ENCODE measurements at places on chromosomes 11 and 22.

GRCh38 chr11:70727899-70728620, 329.7 kb downstream of the CTTN start:
- no peak for DNase-seq

DNA sequence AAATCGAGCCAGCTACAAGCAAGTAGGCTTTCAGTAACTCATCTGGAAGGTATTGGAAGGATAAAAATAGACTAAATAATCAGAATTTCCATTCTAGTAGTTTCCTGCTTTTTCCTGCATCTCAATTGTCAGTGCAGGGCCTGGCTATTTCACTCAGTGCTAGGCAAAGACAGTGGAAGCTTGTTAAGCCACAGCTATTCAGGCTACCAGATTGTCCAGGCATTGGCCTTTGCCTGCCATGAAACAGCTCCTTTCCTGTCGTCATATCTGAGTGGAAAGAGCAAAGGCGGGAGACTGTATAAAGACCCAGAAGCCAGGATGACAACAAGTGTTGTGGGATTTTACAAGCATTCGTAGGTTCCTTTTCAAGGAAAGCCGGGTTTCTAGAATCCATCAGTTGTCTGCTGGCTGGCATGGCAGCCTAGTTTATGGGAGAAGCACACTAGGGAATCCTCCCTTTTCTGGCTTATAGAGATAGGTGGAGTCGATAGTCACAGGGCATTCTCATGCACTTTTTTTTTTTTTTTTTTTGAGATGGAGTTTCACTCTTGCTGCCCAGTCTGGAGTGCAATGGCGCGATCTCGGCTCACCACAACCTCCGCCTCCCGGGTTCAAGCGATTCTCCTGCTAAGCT, 2.0 kb upstream of the TNRC6B start:
- no peak for DNase-seq

DNA sequence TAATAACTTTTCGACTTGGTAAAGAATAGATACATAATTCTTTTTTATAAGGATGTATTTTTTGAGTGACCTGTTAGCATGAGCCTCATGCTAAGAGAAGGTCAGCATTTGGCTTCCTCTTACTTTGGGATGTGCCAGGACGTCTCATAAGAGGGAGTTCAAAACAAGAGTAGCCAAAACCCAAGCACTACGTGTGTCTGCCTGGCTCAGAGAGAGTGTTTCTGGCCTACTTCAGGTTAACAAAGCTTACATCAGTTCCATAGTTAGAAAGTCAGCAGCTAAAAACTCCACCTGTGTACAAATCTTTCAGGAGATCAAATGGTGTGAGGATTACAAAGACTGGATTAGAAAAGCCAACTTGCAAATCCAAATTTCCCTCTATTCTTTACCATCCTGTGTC, 13.9 kb downstream of the SNX19 start:
- no peak for DNase-seq

- DNase-seq: no peak
Measured at GRCh38 chr22:26054841-26055605, 114.2 kb upstream of the SEZ6L start.

- DNase-seq: no peak
Measured at GRCh38 chr11:103920933-103921332, 115.5 kb upstream of the DDI1 start.

DNA sequence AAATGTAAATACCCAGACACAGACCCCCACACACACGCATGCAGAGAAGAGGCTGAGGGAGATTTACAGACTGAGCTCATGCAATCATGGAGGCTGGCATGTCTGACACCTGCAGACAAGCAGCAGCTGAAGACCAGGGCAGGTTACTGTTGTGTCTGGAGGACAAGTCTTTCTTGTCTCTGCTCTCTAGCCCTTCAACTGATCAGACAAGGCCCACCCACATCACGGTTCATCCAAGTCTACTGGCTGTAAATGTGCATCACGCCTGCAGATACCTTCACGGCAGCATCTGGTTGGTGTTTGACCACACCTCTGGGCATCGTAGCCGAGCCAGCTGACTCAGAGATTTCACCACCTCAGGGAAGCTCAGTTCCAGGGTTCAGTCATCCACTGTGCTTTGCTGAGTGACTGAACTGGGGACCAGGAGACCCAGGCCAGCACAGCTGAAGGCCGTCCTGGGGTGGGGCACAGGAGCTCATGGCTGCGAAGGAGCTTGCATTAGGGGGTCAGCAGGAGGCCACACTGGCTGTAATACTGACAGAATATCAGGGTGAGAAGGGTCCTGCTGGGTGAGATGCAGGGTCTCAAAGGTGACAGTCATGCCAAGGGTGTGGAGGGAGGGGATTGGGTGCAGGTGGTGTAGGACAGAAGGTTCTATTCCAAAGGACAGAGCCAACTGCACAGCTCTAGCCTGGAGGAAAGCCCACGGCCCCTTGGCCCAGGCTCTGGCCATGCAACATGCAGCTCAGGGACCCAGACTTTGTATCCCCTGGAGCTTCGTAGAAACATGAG, 304.9 kb downstream of the BRD1 start:
- no peak for DNase-seq

DNA sequence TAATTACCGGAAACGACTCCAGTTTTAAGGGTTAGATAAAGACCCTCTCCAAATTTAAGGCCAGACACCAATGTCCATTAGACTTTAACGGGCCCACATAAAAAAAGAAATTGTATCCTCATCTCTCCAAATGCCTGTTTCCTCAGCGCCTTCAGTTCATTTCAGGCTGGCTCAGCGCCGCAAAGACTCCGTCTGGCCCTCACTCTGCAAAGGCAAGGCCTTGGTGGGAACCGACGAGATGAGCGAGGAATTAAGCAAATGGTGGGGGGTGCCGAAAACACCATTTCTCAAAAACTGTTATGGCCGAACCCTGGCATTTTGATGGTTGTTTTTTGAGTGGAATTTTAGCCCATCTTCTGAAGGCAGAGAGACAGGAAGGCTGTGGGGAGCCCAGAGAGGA, 15.7 kb downstream of the MN1 start:
- no peak for DNase-seq

DNA sequence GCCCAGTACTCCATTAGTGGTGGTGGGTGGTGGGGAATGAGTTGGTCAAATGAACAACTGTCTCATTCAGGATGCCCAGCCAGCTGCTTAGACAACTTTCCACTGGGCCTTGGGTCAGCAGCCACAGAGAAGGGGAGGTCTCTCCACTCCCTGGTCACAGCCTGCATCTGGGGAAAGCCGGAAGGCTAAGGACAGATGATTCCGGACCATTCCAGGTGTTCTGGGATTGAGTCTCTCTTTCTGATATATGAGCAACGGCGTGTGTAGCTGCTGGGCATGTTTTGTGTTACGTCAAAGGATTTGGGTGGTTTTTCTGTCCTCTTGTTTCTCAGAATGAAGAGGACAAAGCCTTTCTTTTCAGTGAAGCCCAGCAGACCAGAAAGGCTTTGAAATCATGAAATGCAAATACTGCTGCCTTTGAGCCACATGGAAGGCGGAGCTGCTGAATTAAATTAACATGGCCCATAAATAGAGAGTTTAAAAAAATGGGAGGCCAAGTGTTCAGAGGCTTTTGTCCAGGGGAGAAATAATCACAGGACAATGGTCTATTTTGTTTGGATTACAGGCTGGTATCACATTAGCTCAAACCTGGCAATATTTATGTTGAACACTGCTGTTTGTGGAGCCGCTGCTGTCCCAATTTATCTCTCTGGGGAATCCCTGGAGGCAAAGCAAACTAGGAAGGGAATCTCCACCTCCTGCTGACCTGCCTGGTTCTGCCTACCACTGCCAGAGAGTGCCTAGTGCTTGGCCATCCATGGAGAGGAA, 234.4 kb upstream of the E2F8 start:
- no peak for DNase-seq

DNA sequence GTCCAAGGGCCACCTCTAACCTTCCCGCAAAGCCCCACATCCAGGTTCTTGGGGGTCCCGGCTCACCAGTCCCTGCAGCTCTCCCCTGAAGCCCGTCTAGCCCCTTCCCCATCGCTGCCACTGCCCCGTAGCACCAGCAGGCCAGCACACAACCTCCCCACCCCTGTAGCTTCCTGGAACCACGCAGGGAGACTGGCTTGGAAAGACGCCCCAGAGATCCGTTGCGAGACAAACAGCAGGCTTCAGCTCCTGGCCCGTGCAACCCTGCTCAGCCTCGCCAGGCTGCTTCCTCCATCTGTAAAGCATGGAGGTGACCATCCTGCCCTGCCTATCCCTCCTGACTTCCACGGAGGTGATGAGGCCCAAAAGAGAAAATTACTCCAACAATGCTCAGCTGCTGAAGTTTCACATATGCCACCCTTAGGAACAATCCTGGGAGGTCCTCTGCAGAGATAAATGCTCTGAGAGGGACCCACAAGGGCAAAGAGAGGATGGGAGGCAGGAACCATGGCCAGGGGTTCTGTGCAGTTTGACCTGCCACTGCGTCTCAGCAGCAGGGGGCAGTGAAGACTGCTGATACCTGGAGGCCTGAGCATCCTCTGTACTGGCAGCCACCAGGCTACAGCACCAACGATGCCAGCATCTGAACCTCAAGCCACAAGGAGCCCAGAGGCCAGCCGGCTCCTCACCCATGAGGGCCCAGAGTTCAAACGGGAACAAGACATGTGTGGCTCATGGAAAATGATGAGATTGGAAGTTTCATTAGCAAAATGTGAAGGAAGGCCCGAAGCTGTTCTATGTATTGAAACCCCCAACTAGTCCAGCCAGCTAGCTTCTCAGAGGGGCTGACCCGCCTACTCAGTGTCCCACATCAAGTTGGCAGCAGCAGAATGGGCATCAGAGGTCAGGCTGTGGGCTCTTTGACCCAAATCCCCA, 16.1 kb downstream of the DGCR2 start:
- peak; percentile 74 for DNase-seq

DNA sequence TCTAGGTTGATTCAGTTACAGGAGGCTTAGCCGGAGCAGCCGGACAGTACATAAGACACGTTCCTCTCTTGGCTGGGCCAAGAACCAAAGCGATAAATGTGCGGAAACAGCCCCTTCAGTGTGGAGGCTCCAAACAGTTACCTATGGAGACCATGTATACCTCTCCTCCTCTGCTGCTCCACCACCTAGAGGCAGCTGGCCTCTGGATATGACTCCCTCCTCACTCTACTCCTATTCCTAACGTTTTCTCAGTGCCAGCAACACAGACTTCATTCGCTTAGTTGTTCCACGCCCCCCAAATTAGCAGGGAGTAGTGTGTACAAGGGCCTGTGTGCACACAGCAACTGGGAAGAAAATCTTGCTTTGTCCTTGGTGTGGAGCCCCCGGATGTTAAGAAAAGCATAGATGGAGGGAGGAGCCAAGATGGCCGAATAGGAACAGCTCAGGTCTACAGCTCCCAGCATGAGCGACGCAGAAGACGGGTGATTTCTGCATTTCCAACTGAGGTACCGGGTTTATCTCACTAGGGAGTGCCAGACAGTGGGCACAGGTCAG, 362.3 kb upstream of the KIRREL3 start:
- no peak for DNase-seq

DNA sequence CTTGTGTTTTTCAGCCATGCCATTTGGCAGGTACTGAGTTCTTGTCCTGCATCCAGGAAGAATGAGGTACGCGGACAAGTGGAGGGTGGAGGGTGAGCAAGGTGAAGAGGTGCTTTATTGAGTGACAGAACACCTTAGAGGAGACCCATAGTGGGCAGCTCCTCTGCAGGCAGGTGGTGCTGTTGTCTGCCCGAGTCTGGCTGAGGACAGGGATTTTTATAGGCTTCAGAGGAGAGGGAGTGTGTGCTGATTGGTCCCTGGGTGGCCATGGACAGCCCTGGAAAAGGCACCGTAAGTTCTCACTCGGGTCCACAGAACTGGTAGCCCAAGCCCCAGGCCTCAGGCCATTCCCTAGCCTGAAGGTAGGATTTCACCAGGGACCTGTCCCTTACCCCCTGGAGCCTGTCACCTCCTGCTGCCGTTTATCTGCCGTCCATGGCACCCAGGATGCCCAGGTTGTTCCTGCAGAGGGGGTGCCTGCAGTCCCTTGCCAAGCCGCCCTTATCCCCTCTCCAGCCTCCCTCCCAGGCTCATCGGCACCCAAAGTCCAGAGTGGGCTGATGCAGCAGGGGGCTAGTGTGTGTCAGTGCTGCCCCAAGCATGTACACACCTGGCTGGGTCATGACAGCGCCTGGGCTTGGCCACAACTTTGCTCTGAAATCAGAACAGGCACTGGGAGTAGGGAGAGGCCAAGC, 213.6 kb downstream of the LRRC4C start:
- no peak for DNase-seq

DNA sequence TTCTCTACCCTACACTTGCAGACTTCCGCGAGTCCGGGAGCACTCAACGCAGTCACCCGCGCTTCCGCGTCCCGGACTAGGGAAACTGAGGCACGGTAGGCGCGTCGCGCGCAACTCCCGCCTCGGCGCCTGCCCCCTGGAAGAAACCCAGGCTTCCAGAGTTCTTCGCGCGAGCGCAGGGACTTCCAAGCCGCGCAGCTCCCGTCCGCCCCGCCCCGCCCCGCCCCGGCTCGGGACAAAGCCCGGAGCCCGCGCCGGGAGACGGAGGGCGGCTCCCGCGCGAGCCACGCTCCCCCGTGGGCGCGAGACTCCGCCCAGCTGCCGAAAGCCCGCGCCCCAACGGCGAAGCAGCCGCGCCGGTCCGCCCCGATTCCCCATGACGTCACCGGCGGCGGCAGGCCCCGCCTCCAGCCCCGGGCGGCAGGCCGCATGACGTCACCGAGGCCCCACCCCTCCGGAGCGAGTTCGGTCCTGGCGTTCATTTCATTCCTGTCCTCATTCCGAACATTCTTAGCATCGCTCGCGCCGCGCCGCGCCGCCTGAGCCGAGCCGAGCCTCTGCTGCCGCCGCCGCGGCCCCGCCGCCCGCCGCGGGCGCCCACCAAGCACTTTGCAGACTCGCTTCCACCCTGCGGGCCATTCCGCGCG, at the start of gene TEAD1:
TSS of gene TEAD1 (plus strand) at position 498 of the 647 bp plus-strand sequence.
- DNase-seq: peak; percentile 83

GRCh38 chr11:47716692-47717091, 1.5 kb upstream of the AGBL2 start:
- DNase-seq: no peak

DNA sequence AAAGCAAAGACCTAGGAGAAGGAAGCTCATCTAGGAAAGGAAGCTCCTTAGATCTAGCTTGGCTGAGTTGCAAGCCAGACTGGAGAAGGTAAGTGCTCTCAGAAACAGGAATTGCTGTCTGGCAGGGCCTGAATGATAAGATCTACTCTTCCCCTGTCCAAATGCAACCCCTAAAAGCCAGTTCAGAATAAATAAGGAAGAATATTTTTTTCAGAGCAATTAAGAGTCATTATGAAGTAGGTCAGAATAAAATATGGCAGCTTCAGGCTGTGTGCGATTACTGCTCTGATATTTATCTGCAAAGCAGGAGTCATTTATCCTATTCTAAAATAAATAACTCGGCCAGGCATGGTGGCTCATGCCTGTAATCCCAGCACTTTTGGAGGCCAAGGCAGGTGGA, 82.1 kb downstream of the PIWIL4 start:
- no peak for DNase-seq
